ENCODE measurements at places on chromosomes 2 and 18. TPM values are rescaled to one million over a fixed set of nuclear protein-coding genes. Genes with fewer than 3 reads are reported as not detected.

Gene DSC2
- not detected for total RNA-seq

Gene CRYGC
- total RNA-seq, result not detected

Gene NT5DC4
- total RNA-seq, result 1.2 TPM

- no peak for DNase-seq
Observed at GRCh38 chr2:69491864-69492263, 54.6 kb upstream of the NFU1 start.

DNA sequence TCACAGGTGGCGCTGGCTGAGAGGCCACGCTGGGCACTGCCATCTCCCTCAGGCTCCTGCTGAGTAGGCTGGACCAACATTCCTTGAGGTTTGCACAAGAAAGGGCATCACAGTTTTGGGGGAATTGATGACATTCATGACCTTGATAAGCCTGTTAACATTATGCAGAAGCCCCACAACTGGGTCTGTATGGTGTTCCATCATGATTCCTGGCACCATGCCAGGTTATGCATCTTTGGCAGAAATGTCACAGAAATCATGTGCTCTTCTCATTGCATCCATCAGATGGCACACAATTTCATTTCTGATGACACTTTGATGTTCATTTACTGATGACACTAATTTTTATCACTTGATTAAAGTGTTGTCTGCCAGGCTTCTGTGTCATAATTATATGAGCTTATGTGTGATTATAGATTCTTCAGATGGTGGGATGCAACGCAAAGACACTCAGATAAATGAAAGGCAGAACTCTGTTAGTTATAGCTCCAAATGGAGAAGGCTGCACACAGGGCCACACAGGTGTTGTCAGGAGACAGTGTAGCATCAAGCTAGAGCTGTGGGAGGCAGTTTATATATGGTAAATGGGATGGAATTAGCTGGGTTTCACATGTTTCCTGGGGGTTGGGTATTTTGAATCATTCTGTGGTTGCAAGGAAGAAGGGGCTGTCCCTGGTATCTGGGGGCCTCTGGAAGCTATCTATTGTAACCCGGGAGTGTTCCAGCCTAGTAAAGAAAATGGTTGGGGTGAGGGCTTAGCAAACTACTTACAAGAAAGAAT is 191.3 kb downstream of the SLC39A10 start:
- DNase-seq, result peak; percentile 6

DNA sequence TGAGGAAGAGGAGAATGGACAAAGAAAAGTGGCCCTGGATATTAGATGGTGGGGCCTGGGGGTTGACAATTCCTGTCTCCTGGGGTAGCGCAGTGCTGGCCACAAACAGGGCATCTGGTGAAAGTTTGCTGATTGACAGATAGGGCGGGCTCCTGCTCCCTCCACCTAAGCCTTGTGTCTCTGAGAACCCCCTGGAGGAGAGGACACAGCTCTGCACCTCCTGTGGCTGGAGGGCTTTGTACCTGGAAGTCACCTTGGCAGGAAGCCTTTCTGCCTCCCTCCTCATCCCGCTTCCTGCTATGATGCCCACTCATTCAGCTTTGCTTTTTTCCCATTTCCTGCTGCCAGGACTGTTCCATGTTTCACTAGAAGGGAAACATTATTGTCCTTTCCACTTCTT is 72.4 kb downstream of the RHOB start:
- no peak for DNase-seq

- DNase-seq, result no peak
Observed at GRCh38 chr2:218476676-218477075, 57.8 kb downstream of the VIL1 start.

DNA sequence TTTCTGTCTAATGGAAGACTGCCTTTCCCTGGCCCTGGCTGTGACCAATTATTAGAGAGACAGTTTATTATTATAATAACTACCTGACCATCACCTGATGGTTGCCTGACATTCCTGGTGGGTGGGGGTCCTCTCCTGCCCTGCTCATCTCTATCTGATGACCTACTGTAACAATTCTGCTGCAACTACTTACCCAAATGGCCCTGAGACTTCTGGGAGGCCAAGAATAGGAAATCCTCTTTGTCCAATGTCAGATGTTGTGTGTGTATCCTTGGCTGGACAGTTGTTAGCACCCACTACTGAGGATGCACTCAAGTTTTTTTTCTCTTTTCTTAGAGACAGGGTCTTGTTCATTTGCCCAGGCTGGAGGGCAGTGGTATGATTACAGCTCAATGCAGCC is 110.3 kb downstream of the DDX1 start:
- no peak for DNase-seq

- no peak for DNase-seq
Observed at GRCh38 chr2:135066710-135067109, 14.6 kb downstream of the RAB3GAP1 start.

GRCh38 chr2:217258170-217258569 is 398.3 kb upstream of the TNP1 start:
- no peak for DNase-seq

Measured in activated T-cell treated with anti-CD3 and anti-CD28 coated beads, Interleukin-2, amount 50 U/mL, for 72 hours (primary cell).